ENCODE measurements at places on chromosomes 1 and 21.

GRCh38 chr1:26021647-26022403 lies at the start of gene EXTL1:
Gene EXTL1, plus strand, starts transcription at chr1:26021775. Its CDS starts 872 bp downstream, at chr1:26022647.
- DNase-seq, result no peak

DNA sequence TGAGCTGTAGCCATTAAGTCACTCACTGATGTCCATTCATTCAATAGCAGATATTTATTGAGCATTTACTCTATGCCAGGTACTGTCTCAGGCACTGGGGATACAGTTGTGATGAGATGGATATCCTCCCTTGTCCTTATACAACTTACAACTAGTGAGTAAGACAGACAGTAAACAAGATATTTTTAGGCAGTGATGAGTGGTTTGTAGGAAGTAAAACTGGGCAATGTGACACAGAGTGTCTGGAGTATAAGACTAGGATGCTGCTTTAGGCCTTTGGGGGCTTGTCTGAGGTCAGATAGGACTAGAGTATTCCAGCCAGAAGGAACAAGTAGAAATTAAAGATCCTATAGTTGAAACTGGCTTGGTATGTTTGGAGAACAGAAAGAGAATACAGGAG lies 41.4 kb downstream of the NOS1AP start:
- no peak for DNase-seq

DNA sequence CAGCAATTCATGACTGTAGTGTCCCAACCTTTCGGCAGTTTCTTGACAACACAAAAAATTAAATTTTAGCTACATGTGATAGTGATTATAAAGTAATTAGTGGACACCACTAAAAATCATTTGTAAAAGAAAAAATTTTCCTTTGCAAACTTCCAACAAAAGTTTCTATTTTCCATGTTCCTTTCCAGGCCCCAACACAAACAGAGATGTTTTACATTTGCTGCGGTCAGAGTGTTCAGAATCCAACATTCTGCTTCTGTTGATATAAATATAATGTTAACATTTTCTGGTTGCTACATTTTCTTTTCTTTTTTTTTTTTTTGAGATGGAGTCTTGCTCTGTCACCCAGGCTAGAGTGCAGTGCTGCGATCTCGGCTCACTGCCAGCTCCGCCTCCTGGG lies 54.9 kb upstream of the WLS start:
- no peak for DNase-seq

DNA sequence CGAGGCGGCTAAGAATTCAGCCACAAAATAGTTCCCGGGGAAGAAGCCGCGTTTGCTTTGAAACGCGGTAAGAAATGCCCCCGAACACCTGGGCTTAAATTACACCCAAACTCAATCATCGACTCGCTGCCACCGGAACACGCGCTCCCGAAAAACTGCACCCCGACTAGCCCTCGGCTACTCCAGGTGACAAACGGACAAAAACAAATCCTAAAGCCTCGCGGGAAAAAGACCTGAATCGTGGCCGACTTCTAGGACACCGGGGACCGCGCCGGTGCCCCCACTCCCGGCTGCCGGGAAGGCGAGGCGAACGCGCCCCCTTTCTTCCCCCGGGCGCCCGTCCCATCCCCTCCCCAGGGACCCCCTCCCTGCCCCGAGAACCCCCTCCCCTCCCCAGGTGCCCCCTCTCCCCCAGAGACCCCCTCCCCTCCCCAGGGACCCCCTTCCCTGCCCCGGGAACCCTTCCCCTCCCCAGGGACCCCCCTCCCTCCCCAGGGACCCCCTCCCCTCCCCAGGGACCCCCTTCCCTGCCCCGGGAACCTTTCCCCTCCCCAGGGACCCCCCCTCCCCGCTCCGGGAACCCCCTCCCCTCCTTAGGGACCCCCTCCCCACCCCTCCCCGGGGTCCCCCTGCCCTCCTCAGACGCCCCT lies 628 bp downstream of the C1orf159 start:
- DNase-seq, result no peak

DNA sequence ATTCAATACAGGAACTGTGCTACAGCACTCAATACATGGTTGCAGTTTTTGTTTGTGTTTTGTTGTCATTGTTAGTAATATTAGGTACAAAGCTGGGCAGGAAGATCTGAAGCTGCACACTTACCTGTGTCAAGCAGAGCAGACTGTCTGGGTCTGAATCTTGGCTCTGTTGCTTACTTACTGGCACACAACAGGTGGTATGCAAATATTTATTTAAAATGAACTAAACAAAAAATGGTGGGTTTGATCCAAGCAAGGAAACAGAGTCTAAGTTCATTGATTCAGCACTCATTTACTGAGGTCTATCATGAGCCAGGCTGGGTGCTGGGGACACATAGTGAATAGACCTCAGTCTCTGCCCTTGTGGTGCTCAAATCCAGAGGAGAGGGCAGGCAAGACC lies 230.4 kb downstream of the OMA1 start:
- no peak for DNase-seq

- no peak for DNase-seq
Observed at GRCh38 chr1:89104687-89105086, 21.2 kb downstream of the GBP2 start.

- peak; percentile 47 for DNase-seq
Observed at GRCh38 chr1:6495041-6495441, 3.6 kb upstream of the PLEKHG5 start.

DNA sequence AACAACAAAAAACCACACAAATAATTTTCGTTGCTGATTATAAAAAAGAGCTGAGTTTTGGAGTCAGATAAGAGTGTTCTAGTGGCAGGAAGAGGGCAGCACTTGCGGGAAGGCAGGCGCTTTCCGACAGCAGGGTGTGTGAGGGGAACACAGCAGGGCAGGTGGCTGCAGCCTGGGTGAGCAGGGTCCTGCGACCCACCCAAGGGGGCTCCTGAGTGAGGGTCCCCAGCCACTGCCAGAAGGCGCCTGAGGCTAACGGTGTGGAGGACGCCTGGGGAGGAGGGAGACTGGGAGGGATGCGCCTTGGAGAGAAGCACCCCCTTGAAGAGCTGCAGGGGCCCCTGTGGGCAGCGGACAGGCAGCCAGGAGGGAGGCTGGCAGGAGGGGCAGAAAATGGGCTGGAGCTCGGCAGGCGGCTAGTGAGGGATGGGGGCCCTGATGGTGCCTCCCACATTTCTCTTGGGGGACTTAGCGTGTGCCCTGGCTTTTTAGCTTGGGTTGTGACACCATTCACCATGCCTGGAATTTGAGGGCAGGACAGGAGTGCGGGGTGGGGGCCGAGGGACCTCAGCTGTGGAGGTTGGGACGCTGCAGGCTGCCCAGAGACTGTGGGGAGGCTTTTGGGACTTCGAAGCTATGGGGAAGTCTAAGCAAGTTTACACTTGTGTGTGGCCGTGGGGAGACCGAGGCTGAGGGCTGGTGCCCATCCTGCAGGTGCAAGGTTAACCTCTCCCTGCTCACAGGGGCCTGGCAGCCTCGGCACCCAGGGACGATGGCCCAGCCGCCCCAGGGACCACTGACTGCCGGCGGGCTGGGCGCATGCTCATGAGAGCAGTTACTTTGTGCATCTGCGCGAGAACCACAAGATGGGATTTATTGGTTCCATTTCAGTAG lies 111.4 kb downstream of the SIK1 start:
- DNase-seq, result no peak

DNA sequence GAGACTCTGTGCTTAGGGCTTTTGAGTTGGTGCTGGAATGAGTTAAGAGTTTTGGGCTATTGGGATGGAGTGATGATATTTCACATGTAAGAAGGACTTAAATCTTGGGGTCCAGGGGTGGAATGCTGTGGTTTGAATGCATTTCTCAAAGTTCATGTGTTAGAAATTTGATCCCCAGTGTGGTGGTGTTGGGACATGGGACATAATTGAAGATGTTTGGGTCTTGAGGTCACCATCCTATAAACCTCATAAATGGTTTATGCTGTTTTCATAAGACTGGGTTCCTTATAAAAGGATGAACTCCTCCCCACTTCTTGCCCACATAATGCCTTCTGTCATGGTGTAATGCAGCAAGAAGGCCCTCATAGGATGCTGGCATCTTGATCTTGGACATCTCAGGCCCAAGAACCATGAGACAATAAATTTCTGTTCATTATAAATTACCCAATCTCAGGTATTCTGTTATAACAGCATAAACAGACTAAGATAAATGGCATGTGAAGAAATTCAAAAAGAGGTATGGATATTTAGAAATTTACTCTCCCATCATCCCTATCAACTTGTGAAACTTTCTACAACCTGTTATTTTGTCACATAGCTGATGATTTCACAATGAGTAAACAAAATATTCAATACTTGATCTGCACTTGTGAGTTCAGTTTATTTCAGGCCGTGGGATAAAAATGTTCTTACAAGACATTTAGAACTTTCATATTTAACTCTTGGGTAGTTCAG lies 48.0 kb upstream of the NEK7 start:
- DNase-seq, result no peak

GRCh38 chr1:30783256-30783915 lies 25.8 kb upstream of the LAPTM5 start:
- DNase-seq, result no peak

DNA sequence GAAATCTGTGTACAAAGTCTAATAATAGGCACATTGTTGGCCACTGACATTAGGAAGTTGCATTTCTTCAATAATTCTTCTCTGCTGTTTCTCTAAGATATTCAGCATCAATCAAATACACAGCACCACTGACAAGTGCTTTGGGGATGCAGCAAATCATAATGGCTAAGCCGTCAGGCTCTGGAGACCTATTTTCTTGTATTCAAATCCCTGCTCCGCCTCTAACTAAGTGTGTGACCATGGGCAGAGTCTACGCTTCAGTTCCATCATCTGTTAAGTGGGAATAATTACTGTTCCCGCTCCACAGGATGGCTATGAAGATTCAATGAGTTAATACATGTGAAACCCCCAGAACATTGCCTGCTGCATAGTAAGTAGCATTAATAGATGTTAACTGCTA lies 176.9 kb downstream of the ADGRL4 start:
- DNase-seq, result no peak

DNA sequence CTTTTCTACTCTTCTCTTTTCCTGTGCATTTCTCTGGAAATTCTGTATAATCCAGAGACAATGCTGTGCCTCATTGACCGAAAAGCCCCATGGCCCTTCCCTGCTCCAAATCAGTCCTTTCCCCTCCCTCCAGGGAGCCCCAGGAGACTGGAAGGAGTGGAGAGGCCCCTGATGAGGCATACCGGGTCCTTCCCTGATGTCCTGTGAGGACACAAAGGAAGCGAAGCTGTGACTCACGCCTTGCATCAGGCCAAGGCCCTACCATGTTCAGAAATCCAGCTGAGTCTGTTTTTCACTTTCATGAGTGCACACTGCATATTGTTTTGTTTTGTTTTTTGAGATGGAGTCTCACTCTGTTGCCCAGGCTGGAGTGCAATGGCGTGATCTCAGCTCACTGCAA lies 38.7 kb upstream of the BECN2 start:
- no peak for DNase-seq

- no peak for DNase-seq
Observed at GRCh38 chr1:39992234-39992633, 37.3 kb downstream of the MFSD2A start.

DNA sequence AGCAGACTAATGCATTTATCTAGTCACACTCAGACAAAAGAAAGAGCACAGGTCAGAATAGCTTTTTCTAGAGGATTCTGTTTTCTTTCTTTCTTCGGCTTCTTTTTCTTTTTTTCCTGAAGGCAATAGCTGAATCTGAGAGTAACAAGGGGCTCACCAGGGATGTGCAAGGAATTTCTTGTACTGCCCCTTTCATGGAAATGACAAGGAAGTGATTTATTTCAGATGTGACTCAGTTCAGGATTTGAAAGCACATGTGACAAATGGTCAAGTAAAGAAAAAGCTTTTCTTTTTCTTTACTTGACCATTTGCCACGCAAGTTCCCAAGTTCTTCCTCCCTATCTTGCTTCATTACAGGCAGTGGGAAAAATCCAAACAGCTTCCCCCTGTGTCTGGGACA lies 202.0 kb downstream of the GABPA start:
- DNase-seq, result no peak

GRCh38 chr1:19894218-19894617 lies 12.0 kb downstream of the OTUD3 start:
- no peak for DNase-seq

DNA sequence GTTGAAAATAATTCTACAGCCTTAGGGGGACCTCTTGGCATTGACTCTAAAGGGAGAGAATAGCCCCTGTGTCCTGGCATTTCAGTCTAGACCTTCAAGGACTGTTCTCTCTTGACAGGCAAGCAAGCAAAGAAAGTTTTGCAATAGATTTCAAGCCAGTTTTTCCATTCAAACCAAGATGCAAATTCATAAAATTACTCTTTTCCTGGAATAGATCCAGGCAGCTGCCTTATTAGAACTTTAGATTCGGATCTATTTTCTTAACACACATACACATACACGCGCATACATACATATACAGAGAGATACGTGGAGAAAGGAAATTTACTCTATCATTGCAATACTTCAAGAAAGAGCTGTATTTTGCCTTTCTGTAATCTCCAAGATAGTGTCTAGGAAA lies 129.4 kb downstream of the EDEM3 start:
- no peak for DNase-seq

- DNase-seq, result no peak
Observed at GRCh38 chr1:107477233-107477632, 336.4 kb downstream of the NTNG1 start.

DNA sequence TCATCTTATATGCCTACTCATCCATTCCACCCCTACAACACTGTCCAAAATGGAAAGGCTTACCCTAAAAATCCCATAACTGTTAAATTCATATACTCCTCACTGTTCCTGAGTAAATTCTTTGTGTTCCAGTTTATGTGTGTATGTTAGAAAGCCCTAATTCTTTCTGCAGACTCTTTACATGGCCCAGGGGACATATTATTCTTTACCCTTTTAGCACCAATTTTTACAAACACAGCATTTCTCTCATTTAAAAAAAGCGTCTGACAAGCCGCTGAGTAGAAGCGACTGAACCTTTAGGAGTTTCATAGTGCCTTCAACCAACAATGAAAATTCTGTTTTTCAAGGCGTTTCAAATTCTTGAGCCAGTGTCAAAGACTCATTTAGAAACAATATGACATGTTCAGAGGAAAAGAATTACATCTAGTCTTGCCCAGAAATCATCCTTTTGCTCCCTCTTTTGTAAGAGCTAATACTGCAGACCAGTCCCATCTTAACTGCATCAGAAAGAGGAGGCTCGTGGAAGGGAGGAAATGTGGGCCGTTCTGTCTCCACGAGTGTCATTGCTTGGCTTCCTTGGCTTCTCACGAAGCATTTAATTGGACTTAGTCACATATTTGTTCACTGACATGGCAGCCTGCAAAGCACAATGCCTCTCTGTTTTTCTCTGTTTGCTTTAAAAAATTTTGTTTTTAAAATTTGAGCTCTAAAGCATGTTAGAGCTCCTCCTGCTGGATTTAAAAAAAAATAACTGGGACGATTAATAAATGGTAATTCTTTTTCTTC lies 21.3 kb upstream of the C1orf105 start:
- DNase-seq, result no peak

DNA sequence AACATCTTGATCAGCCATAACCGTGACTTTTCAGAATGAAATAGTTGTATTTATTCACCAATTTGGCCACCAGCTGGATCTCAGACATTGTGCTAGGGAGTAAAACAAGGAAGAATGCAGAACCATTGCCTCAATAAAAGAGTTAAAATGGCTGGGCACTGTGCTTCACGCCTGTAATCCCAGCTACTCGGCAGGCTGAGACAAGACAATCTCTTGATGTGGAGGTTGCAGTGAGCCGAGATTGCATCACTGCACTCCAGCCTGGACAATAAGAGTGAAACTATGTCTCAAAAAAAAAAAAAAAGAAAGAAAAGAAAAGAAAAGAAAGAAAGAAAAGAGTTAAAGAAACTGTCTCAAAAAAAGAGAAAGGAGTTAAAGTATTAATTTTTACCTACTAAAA lies 199.5 kb downstream of the TPR start:
- no peak for DNase-seq

GRCh38 chr1:97412737-97413136 lies 508.1 kb downstream of the DPYD start:
- no peak for DNase-seq

All from cerebellar nuclear complex (tissue), 1 donor.